Esophagus squamous epithelium (tissue), 5 donors: ENCODE measurements at places on chromosomes 6 and 20.

DNA sequence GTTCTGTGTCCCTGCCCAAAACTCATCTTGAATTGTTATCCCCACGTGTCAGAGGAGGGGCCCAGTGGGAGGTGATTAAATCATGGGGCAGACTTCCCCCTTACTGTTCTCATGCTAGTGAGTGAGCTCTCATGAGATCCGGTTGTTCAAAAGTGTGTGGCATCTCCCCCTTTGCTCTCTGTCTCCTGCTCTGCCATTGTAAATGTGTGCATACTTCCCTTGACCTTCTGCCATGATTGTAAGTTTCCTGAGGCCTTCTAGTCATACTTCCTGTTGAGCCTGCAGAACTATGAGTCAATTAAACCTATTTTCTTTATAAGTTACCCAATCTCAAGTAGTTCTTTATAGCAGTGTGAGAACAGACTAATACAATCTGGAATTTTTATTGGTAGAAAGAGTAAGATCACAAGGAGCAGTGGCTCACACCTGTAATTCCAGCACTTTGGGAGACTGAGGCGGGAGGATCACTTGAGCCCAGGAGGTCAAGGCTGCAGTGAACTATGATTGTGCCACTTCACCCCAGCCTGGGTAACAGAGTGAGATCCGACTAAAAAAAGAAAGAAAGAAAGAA lies 47.1 kb upstream of the SLC22A16 start:
- no peak for DNase-seq

DNA sequence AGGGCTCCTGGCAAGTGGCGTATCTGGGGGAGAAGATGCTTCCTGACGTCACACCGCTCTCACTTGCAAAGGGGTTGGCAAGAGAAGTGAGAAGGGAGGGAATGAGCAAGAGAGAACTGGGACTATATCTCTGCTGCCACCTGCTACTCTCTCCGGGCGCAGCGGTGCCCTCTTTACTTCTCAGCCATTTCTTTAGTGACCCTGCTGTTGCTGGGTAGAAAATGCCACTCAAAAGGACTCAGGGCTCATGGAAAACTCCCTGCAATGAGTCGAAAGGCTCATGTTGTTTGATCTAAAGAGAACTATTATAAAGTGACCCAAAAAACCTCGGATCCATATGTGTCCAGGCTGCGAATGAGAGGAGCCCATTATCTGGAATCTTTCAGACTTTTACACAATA lies 401.8 kb downstream of the SAMD5 start:
- DNase-seq = no peak

DNA sequence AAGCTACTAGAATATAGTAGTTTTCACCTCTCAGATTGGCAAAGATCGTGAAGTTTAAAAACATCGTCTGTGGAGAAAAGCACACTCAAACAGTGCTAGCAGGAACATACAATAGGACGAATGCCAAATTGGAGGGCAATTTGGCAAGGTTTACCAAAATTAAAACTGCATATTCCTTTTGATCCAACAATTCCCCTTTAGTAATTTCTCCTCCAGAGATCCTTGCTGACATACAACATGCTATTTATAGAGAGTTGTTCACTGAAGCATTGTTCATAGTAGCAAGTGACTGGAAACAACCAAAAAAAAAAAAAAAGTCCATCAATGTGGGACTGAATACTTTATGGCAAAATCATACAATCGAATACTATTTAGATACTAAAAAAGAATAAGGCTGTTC lies 202.2 kb downstream of the ATXN1 start:
- DNase-seq = no peak

DNA sequence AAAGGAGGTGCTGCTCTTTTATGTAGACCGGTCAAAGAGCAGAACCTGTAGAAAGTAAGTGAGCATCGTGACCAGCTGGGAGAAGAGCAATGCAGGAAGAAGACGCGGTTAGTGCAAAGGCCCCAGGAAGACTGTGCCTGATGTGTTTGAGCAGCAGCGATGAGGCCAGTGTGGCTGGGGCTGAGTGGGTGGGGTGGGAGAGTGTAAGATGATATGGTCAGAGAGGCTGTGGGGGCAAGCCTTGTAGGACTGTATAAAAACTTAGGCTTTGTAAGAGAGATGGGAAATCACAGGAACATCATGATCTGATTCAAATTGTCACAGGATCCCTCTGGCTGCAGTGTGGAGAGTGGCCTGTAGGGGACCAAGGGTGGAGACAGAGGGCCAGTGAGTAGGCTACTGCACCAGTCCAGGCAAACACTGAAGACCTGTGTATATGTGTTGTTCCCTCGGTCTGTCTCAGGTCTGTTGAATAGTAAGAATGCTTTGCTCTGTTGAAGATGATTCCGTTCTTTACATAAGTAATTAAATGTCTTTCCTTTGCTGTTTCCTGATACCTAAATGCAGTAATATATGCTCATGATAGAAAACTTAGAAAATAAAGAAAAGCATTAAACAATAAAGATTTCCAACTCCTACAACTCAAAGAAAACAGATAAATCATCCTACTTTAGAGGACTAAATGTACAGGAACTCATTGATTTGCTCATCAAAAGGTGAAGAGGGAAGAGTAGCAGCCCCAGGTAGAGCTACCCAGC lies 23.6 kb upstream of the WFDC2 start:
- DNase-seq = no peak

- DNase-seq = no peak
Measured at GRCh38 chr6:109453594-109454495, 1.7 kb downstream of the MICAL1 start.

- DNase-seq = no peak
Measured at GRCh38 chr6:166293731-166294584, 14.2 kb downstream of the PRR18 start.

GRCh38 chr6:57109880-57110279 lies 19.9 kb downstream of the ZNF451 start:
- no peak for DNase-seq

DNA sequence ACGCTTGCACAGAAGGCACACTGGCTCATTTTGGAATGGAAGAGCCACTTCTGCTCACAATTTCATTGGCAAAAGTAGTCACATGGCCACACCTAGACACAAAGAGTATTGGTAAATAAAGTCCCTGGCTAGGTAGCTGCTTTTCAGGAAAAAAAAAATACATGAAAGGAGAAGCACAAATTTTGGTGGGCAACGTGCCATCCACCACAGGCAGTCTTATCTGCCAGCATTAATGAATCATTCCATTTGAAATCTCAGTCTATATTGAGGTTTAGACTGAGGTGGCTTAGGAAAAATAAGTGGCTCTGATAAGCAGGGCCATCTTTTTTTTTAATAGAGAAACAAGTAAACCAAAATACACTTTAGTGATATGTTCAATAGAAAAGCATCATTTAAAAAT lies 44.3 kb downstream of the ADGRB3 start:
- no peak for DNase-seq

- DNase-seq = no peak
Measured at GRCh38 chr20:63636752-63637628, 10.1 kb upstream of the GMEB2 start.

DNA sequence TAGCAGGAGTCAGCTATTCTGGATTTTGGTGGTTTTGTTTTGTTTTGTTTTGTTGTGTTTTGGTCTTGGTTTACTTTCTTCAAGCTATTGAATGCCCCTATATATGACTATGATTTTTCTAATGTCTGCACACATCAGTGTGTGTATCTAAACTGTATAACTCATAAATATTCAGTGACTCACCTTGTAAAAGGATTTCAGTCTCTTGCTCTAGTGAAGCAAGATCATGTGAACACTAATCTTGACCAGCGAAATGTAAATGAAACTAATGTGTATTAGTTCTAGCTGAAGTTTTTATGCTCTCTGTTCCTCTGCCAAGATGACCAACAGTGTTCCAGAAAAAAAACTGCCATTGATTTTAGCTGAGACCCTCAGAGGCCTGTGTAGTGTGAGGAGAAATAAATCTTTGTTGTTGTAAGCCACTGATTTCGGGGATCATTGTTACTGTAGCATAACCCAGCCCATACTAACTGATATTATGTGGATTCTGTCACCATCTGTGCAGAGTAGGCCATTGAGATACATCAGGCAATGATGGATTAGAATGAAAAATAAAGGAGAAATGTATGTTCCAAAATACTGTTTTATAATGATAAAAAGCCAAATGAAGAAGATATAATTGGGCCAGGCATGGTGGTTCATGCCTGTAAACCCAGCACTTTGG lies 11.5 kb upstream of the BTBD9 start:
- DNase-seq = no peak

GRCh38 chr6:53239526-53239925 lies 90.9 kb upstream of the GCM1 start:
- no peak for DNase-seq
